ENCODE measurements at places on chromosomes 12 and 14.
A peak's percentile ranks its signal among the peaks of the same experiment; 100 is the strongest.

- DNase-seq = peak; percentile 23
Observed at GRCh38 chr12:101670007-101670671, 27.3 kb upstream of the CHPT1 start.

- DNase-seq = no peak
Observed at GRCh38 chr12:67702136-67702535, 53.6 kb downstream of the DYRK2 start.

- no peak for DNase-seq
Observed at GRCh38 chr14:23601845-23602180, 23.2 kb upstream of the JPH4 start.

DNA sequence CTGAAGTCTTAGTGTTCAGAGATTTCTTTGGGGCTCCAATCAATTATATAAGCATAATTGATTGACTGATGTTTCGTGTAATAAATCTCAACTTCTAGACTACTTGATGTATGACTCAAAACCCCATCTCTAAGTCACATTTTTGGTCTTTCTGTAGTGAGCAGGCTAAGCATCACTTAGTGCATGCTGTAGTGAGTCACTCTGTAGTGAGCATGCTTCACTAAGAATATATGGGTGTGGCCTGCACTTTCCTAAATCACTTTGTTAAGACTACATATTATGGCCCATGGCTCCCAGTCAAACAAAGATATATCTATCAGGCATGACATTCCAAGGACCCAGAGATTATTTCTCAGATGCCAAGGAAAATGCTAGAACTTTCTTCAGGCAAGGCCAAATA lies 909.4 kb upstream of the LRFN5 start:
- no peak for DNase-seq

DNA sequence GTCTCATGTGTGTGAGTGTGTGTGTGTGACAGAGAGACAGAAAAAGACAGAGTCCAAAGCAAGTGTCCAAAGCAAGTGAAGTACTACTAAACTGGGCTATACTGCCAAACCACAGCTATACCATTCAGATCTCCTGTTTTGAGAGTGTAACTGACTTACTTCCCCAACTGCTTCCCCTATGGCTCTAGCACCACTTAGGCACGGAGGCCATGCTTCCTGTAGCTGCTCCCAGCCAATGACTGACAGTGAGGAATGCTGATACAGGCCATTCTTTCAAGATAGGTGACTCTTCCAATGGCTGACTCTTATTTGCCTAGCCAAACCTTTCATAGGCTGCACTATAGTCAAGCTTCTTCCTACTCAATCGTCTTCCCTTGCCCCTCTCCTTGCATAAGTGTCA lies 393.2 kb downstream of the BCAT1 start:
- no peak for DNase-seq

- DNase-seq = no peak
Observed at GRCh38 chr12:89969093-89969492, 260.5 kb upstream of the ATP2B1 start.

DNA sequence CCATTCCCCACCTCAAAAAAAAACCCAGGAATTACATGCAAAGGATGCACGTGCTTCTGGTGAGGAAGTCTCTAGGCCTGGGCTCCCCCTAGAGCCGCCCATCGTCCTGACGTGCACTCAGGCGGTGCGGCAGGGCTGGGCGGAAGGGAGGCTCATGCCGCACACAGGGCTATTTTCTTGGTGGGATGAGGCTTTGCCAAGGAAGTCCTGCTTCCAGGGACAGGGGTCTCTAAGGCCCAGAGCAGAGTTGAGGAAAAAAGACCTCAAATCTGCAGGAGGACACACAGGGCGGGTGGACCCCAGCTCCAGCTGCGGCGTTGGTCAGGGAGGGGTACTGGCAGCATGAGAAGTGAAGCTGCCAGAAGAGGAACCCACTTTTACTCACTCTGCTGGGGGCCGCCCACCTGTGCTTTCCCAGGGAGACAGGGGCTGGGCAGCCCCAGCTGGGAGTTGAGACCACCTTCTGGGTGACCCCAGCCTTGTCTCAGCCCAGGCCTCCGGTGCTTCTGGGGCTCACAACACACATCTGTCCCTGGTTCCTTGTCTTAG lies 4.2 kb downstream of the RHOF start:
- DNase-seq = no peak

GRCh38 chr12:62967701-62968100 lies 32.8 kb upstream of the PPM1H start:
- DNase-seq = no peak

- no peak for DNase-seq
Observed at GRCh38 chr12:80625051-80625450, 82.4 kb upstream of the MYF6 start.

- DNase-seq = no peak
Observed at GRCh38 chr12:32821293-32821692, 65.6 kb upstream of the YARS2 start.

- no peak for DNase-seq
Observed at GRCh38 chr14:39762576-39763401, 330.6 kb upstream of the FBXO33 start.

DNA sequence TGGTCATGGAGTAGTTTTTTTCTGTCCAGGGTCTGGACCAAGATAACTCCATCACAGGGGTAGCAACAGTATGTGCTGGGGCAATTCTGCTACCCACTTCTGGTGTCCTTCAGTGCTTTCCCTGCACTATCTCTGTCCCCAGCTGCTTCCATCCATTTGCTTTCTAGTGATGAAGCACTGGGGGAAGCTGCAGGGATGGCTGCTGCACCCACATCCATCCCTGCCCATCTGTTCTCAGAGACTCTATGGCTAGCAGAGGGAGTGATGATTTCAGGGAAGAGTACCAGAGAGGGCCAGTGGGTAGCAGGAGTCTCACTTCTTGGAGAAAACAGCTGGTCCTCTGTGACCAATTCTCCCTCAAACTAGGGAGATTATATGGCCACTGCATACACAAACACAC lies 44.1 kb downstream of the ETV6 start:
- no peak for DNase-seq

DNA sequence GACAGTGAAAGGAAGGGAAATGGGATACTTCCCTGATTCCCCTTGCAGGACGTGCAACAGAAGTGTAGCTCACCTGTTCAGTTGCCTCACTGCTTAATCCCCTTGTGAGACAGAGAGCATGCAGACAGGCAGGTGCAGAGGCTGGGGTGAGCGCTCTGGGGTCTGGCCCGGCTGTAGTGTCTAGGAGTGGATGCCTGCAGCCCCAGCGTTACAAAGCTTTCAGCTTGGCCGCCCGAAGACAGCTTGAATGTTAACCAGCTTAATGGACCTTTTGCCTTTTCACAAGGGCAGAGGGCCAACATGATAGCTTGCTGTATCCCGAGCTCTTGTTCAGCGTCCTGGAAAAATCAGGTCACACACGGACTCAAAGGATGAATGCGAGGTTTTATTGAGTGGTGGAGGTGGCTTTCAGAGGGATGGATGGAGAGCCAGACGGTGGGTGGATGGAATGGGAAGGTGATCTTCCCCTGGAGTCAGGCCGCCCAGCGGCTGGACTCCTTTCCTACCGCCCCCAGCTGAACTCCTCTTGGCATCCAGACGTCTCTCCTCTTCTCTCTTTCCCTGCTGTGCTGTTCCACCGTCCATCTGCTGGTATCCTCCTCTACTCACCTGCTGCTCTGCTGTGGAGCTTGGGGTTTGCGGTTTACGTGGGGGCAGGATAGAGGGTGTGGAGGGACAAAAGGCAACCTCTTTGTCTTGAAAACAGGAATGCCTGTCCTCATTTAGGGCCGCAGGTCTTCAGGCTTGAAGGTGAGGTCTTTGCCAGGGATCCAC lies 86.2 kb upstream of the RESF1 start:
- no peak for DNase-seq

DNA sequence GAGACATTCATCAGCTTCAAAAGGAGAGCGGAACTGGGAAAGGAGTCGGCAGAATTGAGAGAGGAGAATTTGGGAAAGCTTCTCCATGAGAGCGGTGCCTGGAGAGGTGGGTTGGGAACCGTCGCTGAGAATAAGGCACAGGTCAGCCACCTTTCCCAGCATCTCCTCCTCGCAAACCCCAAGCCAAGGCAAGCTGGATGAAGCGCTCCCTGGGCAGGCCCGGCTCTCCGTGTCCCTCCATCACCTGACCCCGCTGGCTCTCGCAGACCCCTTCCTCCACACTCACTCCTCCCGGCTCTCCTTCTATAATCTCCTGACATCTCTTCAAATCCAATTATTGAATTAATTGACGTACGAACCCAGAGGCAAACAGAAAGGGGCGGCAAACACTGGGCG lies 18.9 kb upstream of the ATP5MC2 start:
- DNase-seq = no peak

DNA sequence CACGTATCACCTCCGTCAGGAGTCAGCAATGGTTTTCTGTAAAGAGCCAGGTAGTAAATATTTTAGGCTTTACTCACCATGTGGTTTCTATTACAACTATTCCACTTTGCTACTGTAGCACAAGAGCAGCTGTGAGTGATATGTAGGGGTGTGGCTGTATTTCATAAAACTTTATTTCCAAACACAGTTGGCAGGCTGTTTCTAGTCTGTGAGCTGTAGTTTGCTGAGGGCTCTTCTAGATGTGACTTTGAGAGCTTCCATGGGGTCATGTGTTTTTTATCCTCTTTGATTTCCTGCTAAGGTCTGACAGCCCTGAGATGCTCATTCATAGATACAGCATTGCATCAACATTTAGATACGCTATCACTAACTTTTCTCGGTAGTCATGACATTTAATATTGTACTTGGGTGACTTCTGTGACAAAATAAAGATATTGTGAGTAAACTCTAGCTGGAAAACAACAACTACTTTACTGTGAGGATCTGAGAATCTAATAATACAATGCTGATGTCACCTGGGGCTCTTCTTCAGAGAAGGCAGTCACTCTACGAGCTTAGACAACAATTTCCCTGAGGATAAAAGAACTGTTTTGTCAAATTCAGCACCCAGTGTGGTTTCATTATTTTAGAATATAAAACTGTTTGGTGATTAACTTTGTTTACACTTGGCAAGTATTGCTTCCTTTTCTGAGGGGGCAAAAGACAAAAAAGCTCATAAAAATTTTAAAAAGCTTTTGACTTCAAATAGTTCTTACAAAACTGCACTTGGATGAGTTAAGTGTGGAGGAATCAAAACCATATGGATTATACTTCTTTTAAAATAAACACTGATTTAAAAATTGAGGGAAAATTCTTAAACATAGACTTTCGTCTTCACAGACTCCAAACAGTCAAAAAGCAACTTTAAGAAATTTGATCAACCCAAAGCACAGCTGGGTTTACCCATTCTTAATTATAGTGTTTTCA lies 231.2 kb upstream of the DCN start:
- no peak for DNase-seq

DNA sequence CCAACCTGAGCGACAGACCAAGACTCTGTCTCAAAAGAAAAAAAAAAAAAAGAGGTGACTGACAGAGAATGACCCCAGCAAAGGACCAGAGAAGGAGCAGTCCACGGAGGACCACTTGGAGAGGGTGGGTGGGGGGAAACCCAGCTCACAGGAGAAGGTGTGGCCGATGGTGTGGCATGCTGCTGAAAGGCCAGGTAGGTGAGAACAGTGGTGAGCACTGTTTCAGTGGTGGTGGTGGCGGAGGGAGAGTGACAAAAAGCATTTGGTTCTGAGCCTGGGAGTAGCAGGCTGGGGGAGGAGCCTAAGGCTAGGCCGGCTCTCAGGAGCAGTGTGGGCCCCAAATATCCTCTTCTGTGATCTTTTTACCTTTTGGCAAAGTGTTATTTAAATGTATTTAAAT lies 63.8 kb downstream of the IRF2BPL start:
- no peak for DNase-seq

- no peak for DNase-seq
Observed at GRCh38 chr14:76136476-76137110, 15.1 kb upstream of the GPATCH2L start.

DNA sequence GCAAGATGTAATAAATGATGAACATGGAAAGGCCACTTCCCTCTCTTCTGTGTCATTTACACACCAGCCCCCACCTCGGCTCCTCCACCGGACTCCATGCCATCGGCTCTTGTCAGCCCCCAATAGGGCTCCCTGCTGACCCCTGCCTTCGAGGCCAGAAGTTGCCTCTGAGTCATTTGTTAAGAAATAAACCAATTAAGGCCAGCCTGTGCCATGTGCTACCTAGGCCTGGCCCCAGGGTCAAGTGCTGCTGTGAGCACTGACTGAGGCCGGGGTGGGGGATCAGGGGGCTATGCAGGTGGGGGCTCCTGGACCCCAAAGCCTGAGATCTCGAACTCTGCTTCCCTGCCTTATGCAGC lies 53.2 kb downstream of the TESC start:
- no peak for DNase-seq

DNA sequence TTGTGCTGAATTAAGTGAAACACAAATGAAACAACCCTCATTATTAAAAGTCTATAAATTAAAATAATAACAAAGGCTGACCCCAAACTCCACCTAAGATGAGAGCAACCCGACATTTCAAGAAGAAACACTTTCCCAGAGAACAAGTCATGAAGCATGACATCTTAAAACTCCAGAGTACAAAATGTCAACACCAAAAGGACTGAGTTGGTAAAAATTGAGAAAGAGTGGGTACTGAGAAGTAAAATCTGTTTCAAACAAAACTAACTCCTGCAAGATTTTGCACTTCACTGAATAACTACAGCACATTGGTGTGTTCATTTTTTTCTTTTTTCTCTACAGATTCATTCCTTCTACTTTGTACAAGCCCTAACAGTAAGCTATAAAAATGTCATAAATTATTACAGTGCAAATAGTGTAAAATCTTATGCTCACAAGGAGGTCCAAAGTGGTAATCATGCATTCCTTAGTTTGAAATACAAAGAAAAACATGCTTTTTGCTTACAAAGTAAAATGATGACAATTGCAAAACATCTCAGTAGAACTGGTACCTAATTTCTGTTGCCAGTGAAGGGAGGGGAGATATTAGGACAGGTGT lies 31.8 kb downstream of the SLC35F4 start:
- DNase-seq = no peak

- DNase-seq = no peak
Observed at GRCh38 chr12:6698352-6699046, 2.1 kb downstream of the PIANP start.

DNA sequence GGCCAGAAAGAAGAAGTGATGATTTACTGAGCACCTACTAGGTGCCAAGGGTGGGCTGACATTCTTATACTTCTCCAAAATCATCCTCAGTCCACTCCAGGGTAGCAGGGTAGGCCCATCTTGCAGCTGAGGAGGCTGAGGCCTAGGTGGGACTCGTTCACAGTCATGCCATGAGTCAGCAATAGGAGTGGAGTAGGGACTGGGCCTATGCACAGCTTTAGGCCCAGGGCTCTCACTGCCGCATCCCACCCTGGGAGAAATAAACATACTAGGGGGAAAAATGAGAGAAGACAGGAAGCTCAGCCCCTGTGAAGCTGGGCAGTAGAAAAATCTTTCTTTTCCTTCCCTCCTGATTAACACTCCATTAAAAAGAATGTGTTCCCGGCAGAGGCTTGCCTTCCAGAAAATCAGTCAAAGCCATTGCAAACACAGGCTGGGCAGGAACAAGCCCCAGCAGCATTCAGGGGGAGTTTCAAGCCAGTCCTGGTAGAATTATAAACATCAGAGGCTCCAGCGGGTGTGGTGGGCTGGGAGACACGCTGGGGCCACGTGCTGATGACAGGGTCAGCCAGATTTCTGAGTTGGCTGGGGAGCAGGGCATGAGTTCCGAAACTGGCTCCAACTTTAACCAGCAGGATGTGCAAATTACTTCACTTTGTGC lies 1.8 kb downstream of the HSPB8 start:
- DNase-seq = no peak

- DNase-seq = no peak
Observed at GRCh38 chr12:62251609-62251958, 8.6 kb upstream of the USP15 start.
